ENCODE measurements at places on chromosomes 3 and 15.
A peak's percentile ranks its signal among the peaks of the same experiment; 100 is the strongest.

- peak; percentile 86 for DNase-seq
Observed at GRCh38 chr3:51799879-51800749, 21.1 kb upstream of the IQCF6 start.

DNA sequence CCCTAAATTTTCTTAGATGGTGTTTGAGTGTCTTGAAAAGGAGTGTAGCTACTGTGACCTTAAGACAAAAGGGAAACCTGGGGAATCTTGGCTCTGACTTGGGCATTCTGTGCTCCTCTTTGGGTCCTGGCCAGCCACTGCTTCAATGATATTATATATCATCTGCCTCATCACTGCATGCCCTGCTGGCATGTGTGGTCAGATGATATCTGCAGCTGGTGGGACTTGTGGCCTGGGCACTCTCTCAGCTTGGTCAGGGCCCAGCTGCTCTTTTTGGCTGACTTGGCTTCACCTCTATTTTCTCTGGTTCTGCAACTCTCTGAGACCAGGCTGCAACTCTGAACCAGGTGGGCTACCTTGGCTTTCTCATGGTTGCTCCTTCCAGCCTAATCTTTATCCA is 446.1 kb upstream of the RARB start:
- no peak for DNase-seq

DNA sequence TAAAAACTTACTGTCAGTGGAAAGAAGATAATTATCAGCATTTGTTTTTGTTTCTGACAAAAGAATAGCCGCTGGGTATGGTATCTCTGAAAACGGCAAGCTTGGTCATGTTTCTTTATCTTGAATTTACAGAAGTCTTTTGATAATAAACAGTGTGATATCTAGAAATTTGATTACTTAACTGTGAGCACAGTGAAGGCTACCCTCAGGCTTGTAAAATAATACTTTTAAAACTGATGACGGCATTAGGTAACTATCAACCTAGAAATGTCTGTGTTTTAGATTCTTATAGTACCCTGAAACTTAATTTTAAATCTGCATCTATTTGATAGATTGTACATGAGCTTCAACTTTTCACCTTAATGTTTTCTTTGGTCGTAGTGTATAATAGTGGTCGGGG is 43.4 kb downstream of the NSUN3 start:
- no peak for DNase-seq

DNA sequence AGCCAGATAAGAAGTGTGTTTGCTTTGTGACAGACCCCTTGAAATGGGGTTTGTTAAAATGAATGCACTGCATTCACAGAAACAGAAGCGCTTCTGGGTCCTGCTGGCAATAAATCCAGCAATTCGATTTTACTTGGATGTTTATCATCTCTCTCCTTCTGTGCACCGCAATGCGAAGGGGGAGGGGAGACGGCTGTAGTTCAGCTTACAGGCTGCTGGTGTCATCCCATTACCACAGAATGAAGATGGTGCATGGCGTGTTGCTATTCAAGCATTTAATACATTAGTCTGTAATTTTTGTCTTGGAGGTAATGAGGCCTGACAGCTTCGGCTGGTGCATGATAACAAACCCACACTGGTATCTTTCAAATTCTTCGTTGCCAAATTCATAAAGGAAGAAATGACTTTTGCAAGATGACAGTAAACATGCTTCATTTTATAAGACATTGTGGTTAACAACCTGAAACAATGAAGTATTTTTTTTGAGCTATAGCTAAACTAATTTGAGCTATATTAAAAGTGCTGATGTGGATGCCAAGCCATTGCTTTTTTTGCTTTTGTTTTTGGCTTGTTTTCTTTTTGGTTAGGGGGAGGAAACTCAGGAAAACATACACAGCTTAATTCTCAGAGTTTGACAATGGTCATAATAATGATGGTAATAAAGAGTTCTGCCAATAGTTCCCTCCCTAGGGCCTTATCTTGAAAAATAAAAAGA is 418.3 kb downstream of the OTOL1 start:
- DNase-seq, result peak; percentile 77

DNA sequence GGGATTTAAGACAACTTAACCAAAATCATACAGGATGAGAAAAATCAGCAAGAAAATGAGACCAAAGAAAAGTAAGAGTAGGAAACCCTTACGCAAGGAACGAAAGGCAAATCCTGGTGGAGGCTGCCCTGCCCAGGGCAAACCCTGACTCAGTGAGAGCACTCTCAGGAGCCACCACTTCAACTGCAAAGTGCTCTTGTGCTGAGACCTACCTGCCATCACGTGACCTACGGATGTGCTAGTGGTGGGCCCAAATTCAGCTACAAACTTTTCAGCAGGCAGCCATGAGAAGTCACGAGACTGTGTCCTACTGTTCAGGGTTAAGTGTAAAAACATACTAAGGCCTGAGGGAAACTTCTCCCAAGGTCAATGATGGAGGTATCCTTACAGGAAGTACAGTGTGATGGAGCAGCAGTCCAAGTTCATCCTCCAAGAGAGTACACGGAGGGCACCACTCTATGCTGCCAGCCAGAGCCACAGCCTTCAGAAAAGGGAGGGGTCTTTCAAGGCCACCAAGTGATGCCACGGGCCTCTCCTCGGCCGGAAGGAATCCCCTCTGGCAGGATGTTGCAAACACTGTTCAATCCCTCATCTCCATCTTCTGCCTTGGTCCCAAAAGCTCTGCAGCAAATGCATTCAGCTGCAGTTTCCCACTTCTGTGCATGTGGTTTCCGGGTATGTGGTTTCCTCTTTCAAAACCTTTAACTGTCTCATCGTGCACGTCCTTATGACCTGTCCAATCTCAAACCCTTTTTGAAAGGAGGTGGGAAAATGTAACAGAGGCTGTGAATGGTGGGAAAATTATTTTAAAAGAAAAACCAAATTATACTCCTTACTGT is 9.5 kb downstream of the CHSY1 start:
- DNase-seq, result peak; percentile 81

GRCh38 chr3:173553635-173554280 is 156.2 kb downstream of the NLGN1 start:
- DNase-seq, result peak; percentile 56

Data from fibroblast of pulmonary artery (primary cell).